ENCODE measurements at places on chromosomes 13 and 19. TPM values are rescaled to one million over a fixed set of nuclear protein-coding genes. Genes with fewer than 3 reads are reported as not detected.

The BST2 gene
- 31.4 TPM for polyA plus RNA-seq

The CYP4F3 gene
- polyA plus RNA-seq, result 6.1 TPM

The CYP4F2 gene
- polyA plus RNA-seq, result 1.6 TPM

The CLN5 gene
- 37.7 TPM for polyA plus RNA-seq

The LSM4 gene
- 94.8 TPM for polyA plus RNA-seq

The SYNE4 gene
- 9.8 TPM for polyA plus RNA-seq

The CACNG8 gene
- polyA plus RNA-seq, result 0.15 TPM

The RAD23A gene
- polyA plus RNA-seq, result 91.8 TPM

Data from large intestine (tissue), 12 donors.